ENCODE measurements at places on chromosomes 16 and 17.

DNA sequence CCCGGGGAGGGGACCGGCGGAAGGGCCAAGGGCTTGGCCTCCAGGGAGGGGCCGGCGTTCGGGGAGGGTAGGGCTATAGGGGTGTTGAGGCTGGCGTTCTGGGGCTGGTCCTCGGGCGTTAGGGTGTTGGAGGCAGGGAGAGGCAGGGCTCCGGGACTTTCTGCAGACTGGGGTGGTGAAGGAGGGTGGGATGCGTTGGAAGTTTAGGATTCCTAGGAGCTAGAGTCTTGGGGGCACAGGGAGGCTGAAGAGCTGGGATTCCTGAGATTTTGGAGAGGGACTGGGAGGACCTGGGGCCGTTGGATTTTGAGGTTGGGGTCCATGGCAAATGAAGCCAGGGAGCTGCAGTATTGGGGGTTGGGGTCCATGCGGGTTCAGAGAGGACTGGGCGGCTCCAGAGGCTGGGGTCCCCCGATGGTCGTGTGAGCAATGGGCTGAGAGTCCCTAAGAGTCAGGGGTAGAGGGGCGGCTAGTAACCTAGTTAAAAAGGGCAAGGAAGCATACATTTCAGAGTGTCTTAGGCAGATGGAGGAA, 740 bp downstream of the NFATC2IP start:
- no peak for DNase-seq

- no peak for DNase-seq
These were observed 8.2 kb upstream of the PVALEF start for GRCh38 chr17:81156866-81157805.

- DNase-seq: no peak
These were observed 61.6 kb upstream of the WSB1 start for GRCh38 chr17:27232328-27232727.

GRCh38 chr17:59254742-59255141, 34.4 kb downstream of the GDPD1 start:
- DNase-seq: no peak

DNA sequence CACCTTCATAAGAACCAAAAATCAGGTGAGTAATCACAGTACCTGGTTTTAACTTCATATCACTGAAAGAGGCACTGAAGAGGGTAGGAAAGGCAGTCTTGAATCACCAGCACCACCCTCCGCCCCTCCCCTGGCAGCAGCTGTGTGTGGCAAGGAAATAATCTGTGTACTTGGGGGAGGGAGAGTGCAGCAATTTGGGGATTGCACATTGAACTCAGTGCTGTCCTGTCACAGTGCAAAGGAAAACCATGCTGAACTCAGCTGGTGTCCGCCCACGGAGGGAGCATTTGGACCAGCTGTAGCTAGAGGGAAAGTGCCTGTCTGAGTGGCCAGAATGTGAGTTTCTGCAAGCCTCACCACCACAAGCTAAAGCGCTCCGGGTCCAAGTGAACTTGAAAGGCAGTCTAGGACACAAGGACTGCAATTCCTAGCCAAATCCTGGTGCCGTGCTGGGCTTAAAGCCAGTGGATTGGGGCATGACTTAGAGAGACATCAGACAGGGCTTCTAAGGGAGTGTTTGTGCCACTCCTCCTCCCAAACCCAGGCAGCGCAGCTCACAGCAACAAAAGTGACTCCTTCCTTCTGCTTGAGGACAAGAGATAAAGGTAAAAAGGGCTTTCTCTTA, 39.7 kb upstream of the ALDH3A1 start:
- DNase-seq: no peak

DNA sequence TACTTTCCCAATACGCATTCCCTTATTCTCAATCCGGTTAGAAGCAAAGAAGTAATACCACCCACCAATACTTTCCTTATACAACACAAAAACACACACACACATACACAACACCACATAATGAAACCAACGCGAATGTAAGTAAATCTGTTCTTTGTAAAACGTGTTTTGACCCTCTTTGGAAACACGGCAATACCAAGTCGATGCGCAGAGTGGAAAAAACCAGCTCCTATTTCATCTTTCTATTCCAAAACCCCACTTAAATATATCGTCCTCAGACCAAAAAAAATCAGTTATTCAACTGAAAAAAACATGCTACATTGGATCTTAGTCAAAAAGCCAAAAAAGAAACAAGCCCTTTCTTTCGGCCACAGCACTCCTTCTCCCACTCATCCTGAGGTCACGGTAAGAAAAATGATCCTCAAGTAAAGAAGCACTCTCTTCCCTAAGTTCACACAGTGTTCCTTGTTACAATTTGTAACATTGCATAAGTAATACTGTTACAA, 31.0 kb upstream of the ARL4D start:
- peak; percentile 96 for DNase-seq

- DNase-seq: peak; percentile 35
These were observed 55.0 kb downstream of the STH start for GRCh38 chr17:46053911-46054534.

DNA sequence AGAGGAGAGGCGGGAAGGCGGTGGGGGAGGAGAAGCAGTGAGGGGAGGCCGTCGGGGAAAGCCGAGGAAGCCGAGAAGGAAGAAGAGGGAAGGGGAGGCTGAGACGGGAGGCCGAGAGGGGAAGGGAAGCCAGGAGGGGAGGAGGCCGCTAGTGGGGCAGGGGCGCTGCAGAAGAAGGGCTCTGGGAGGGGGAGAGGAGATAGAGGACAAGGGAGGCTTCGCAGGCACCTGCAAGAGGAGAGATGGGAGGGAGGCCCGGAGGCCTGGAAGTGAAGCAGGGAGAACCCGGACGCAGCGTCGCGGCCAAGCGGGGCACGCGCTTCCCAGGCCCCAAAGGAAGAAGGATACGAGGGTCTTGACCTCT, 2.3 kb downstream of the C17orf58 start:
- no peak for DNase-seq

DNA sequence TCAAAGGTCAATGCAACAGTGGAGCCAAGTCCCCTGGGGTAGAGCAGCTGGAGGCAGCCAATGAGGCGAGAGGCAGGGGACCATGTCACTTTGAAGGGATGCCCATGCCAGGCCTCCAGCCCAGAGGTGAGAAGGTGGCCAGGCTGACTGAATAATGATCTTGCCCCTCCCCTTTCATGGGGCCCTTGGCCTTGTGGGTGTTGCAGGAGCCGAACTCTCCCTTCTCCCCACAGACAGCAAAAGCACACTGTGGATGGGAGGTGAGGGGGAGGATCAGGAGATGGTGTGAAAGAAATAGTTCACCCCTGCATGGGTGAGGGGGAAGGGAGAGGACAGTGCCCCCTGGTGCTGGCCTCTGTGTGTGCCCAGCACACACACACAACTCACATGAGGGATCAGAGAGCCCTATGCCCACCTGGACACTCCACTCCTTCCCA, 15.8 kb upstream of the TBX21 start:
- no peak for DNase-seq

DNA sequence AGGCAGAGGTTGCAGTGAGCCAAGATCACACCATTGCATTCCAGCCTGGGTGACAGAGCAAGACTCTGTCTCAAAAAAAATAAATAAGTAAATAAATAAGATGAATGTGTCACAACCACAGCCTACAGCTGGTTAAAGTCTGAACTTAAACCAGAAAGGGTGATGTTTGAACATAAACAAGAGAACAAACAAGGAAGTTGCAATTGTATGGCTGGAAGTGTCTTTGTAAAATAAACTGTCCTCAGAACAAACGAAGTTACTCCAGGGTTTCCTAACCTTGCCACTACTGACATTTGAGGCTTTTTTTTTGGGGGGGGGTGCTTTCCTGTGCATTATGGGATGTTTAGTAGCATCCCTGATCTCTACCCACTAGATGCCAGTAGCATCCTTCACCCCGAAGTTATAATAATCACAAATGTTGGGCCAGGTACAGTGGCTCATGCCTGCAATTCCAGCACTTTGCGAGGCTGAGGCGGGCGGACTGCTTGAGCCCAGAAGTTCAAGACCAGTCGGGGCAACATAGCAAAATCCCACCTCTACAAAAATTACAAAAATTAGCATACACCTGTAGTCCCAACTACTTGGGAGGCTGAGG, 119.2 kb downstream of the XYLT1 start:
- DNase-seq: no peak

GRCh38 chr16:2711370-2712062, 8.5 kb downstream of the PRSS27 start:
- DNase-seq: no peak

DNA sequence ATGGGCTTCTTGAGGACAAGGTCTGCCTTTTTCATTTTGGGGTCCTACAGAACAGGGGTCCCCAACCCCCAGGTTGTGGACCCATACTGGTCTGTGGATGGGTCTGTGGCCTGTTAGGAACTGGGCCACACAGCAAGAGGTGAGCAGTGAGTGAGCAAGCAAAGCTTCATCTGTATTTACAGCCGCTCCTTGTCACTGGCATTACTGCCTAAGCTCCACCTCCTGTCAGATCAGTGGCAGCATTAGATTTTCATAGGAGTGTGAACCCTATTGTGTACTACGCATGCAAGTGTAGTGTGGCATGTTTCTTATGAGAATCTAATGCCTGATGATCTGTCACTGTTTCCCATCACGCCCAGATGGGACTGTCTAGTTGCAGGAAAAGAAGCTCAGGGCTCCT, 33.9 kb downstream of the ERN1 start:
- no peak for DNase-seq

DNA sequence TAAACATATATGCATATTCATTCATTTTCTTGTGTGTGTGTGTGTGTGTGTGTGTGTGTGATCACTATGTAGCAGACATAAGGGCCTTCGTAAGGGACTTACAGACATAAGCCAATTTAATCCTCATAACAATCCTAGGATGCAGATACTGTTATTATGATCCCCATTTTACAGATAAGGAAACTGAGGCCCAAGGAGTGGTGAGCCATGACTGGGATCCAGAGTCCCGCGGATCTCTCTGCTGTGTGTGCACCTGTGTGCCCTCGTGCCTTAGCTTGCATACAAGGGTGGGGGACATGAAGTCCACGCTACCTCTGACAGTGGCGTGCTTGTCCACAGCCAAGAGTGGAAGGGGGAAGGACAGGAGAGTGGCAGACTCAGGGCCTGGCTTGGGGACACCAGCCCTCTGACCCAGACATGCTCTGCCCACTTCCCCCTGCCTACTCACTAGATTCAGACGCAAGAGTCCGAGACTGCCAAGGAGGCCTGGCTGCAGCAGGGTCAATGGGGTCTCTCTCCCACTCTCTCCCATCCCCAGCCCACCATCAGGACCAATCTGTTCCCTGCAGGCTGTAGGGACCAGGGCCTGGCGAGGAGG, 9.8 kb upstream of the SMTNL2 start:
- DNase-seq: no peak

DNA sequence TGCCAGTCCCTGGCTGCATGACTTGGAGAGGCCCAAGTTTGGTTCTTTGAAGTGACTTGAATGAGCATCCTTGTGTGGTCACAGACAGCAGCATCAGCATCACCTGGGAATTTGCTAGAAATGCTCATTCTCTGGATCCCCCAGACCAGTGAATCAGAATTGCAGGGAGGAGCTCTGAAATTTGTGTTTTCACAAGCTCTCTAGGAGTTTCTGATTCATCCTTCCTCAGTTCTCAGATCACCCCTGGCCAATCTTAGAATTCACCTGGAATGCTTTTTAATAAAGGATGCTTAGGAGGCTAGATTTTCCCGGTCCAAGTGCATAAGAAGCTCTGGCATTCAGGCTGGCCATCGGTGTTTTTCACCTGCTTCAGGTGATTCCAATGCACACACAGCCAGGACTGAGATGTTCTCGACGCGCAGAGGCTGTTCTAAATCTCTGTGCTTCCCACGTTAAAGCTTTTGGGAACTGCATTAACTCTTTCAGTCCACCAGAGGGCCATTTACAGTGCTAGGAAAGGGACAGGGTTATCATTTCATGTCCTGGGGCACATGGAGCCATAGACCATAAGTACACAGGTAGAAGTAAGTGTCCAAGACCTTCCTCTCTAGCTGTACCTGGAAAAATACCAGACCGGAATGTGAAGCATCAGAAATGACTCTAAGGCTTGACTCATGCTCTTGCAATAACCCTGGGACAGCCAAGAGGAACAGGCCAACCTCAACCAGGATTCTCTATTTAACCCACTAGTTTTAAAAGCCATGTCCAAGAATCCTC, 85.7 kb upstream of the XYLT1 start:
- DNase-seq: peak; percentile 13

GRCh38 chr16:49921791-49922456, 66.0 kb upstream of the ZNF423 start:
- DNase-seq: peak; percentile 55

- peak; percentile 17 for DNase-seq
These were observed 16.1 kb upstream of the CRHR1 start for GRCh38 chr17:45768000-45768399.

- no peak for DNase-seq
These were observed 130.8 kb downstream of the PMP22 start for GRCh38 chr17:15134363-15134762.

DNA sequence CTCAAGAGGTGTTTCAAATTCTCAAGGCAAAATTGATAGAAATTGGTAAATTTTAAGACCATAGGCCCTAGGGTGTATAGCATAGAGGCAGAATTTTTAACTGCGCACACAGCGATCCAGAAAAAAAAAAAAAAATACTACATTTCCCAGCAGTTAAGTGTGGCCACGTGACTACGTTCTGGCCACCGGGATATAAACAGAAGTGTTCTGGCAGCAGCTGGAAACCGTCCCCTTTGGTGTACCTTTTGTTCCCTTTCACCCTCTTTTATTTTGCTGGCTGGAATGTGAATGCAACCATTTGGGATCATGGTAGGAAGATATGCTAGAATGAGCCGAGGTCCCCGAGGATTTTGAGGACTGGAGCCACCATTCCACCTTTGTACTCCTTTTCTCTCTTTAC, 52.7 kb upstream of the AKAP1 start:
- no peak for DNase-seq

DNA sequence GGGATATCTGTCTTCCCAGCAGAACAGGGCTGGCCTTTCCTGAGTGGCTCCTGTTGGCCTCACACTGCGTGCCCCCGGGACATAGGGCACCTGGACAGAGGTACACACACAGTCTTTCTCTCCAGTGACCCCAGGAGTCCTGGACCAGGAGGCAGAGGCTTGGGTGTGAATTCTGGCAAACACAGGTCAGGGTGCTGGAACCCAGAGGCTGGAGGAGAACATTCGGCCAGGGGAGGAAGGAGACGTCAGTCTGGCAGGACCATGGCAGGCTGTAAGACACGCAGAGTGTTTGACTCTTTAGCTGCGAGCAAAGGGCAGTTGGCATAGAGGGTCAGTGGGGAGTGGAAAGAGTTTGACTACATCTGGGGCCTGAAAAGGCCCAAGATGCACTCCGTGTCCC, 4.1 kb upstream of the TVP23A start:
- no peak for DNase-seq

- no peak for DNase-seq
These were observed 44.1 kb downstream of the PRKCB start for GRCh38 chr16:23879735-23880373.

DNA sequence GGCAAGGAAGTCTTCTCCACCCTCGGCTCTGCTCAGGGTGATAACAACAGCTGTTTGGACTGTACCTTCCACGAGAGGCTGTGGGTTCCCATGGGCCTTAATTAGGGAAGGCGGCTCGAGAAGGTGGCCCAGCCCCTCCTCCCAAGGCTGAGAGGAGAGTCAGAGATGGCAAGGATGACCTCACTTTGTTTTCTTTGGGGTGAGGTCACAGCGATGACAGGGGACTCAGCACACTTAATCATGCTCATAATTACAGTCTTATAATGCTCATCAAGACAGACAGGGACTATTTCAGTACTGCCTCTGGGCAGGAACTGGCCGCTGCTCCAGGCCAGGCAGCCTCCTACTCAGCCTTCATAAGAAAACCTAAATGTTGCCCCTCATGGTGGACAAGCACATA, 19.7 kb downstream of the WFDC1 start:
- DNase-seq: peak; percentile 2

- DNase-seq: no peak
These were observed 19.7 kb upstream of the C17orf107 start for GRCh38 chr17:4879601-4880000.

Data from kidney tubule cell (primary cell).